ENCODE measurements at places on chromosomes 2 and 18. TPM values are rescaled to one million over a fixed set of nuclear protein-coding genes. Genes with fewer than 3 reads are reported as not detected.

SERPINB3 gene
- polyA plus RNA-seq = not detected

CCBE1 gene
- 44.9 TPM for polyA plus RNA-seq

- DNase-seq = no peak
These were observed 56.5 kb upstream of the ACVR1 start for GRCh38 chr2:157932480-157933159.

CCDC68 gene
- 11.2 TPM for polyA plus RNA-seq

ERMN gene
- 0.38 TPM for polyA plus RNA-seq

GRCh38 chr2:26757873-26758789, 6.0 kb upstream of the SLC35F6 start:
- DNase-seq = peak; percentile 60

DNA sequence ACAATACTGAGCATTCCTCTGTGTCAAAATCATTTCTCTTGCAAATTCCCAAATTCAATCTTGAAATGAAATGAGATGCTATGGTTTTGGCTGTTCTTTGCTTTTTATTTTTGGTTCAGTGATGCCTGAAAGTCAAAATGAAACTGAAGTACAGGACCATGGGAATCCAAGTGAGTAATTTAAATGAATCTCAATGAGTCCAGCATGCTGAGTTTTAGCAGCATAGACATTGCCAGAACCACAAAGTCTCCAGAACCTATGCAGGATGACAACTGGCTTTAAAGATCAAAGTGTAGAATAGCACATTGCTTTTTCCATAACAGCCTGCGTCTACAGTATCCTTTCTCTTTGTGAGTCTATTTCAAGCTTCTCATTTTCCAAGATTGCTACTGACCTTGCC, 1050.7 kb upstream of the PIK3C3 start:
- no peak for DNase-seq

GPR17 gene
- 0.18 TPM for polyA plus RNA-seq

ZSWIM2 gene
- polyA plus RNA-seq = not detected

DNA sequence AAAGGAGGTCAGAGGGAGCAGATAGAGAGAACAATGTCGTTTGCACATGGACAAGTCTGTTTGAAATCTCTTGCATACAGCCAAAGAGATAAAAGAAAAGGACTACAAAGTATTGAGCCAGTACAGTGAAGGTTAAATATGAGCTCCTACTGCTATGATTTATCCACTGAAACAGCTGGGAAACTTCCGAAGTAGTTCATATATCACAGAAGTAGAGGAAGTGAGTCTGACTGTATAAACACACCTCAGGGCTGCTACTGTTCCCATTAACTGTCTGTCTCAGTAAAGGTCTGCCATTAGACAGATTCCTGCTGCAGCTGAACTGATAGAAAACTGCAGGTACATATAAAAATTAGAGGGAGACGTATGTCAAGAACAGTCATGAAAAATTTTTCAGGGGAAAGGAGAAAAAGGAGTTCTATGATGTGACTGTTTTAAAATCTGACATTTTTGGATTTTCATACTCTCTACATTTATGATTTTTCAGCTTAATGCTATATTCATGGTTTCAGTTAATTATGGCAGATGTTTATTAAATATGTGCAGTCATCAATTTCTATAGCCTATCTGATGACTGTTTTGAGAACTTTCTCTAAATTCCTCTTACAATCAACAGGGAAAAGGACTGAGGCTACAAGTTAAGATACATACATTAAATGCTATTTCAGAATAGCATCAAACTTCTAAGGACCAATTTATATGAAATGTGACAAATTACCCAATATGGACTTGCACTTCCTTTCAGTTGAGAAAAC, 364.7 kb downstream of the ERBB4 start:
- DNase-seq = no peak

DNA sequence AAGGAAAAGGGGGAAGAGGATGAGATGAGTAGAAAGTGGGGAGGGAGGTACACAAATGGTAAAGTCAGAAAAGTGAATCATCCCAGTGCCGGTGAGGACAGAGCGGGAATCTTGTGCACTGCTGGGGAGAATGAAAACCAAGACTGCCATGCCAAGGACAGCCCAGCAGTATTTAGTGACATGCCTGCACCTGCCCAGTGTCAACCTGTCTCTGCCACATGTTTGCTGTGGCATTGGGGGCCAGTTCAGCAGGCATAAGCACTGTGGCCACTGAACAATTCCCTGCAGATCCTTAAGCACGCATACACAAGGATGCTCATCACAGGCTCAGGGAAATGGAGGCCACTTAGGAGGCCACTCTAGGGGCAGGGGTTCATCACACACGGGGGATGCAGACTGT, 5.2 kb upstream of the KCNK3 start:
- no peak for DNase-seq

DNA sequence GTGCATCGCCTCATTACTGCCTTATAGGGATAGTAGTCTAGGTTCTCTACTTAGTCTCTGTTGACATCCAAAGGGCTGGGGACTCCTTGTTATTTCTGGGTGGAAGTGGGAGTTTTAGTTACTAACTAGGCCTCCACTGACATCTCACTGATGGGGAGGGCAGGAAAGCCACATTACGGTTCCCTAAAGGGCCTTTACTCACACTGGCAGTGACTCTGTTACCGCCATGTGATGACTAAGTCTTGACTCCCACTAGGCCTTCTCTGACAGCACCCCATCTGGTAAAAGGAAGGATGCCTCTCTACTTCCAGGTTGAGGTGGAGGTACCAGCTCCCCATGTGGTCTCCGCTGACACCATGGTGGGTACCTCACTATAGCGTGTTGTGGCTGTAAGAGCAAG, 14.0 kb upstream of the BCL2L11 start:
- no peak for DNase-seq

GRCh38 chr18:79815657-79816056, 17.9 kb downstream of the KCNG2 start:
- no peak for DNase-seq

GRCh38 chr2:240591226-240591625, 4.7 kb downstream of the CAPN10 start:
- DNase-seq = no peak

- no peak for DNase-seq
These were observed 19.3 kb upstream of the HPCAL1 start for GRCh38 chr2:10283106-10284062.

- no peak for DNase-seq
These were observed 21.3 kb downstream of the LPIN1 start for GRCh38 chr2:11767779-11768178.

GRCh38 chr2:239305222-239305575, 95.6 kb downstream of the HDAC4 start:
- DNase-seq = peak; percentile 13

DNA sequence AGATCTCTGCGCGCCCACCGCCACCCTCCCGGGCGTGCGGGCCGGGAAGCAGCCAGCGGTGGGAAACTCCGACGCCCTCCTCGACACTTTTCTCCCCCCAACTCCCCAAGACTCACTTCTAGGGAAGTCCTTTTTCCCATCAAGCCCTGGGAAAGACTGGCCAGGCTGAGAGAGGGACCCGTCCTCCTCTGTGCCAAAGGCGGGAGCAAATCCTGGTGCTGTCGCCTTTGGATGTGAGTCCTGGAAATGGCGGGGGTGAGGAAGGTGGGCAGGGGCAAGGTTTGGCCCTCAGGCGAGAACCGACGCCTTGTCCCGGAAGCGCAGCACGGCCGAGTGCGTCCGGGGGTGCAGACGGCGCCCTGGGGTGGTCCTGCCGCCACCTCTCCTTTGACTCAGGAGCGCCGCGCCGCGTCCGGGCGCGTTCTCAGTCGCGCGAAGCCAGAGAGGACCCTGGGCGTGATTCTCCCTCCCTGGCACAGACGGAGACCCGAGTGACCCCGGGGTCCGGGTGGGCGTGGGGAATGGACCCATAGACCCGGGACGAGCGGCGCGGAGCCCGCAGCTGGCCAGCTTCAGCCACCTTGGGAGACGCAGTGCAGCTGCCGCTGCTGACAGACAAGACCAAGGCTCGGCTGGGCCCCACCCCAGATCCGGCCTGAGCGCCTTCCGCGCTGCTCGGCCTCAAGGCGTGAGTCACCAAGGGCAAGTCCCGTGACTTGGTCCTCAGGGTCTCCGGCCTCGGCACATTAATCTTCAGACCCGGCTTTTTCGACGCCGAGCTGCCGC, 3.5 kb upstream of the LBX2 start:
- DNase-seq = peak; percentile 67

SF3B1 gene
- polyA plus RNA-seq = 245 TPM

PLEKHB2 gene
- polyA plus RNA-seq = 53.2 TPM

GRCh38 chr2:36662638-36663037, 33.9 kb upstream of the VIT start:
- DNase-seq = no peak

MBP gene
- 21.6 TPM for polyA plus RNA-seq

GRCh38 chr2:128425731-128426620, 107.3 kb upstream of the HS6ST1 start:
- DNase-seq = no peak

DNA sequence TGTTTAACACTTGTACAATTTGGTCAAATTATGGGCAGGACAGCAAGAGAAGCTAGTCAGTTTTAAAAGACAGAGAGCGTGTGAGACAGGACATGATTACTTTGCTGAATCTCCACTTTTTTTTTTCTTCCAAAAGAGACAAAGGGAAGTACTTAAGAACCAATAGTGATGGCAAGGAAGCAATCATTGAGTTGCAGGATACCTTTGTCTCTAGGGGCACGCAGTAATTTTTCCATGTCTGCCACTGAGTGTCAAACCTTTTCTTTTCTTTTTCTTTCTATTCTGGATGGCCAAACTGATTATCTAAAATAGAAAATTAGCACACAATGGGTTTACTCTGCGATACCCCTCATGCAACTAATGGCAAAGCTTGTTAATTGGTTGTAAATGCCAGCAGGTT, 533.0 kb downstream of the PLCL1 start:
- no peak for DNase-seq

DNA sequence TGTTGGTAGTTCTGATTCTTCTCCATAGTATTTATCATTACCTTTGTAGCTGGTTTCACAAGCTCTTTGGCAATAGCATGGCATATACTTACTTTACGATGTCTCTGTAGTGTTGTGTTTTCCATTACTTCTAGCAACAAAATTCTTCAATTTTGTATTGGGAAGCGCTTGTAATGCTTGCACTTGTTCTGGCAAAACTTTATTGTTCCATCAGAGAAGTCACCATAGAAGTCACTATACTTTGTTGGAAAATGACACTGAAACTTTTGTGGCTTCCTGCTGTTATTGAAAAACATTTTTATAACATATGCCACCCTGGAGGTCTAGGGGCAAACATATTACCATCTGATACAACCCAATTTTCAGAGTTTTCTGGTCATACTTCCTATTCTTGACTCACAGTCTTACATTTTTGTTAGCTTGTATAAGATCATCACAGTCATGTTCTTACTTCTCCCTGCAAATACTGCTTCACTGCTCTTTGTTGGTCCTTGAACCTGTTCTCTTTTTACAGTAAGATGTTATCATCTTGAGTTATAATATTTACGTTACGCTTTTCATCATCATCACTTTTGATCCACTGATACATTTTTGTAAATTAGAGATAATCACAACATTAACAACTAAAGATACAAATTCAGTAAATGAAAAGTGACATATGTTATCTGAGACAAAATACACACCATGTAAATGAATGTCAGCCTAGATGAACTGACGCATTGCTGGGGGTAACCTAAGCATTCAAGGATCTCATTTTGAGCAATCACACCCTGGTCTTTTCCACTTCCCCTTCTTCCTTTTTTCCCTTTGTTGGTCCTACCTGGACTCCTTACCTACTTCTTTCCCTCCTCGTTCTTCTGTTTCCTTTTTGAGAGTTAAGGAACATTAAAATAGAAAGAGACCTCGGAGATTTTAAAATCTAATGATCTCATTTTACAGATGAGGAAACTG, 33.3 kb upstream of the CXCR4 start:
- no peak for DNase-seq

MBD1 gene
- polyA plus RNA-seq = 37.8 TPM

DNA sequence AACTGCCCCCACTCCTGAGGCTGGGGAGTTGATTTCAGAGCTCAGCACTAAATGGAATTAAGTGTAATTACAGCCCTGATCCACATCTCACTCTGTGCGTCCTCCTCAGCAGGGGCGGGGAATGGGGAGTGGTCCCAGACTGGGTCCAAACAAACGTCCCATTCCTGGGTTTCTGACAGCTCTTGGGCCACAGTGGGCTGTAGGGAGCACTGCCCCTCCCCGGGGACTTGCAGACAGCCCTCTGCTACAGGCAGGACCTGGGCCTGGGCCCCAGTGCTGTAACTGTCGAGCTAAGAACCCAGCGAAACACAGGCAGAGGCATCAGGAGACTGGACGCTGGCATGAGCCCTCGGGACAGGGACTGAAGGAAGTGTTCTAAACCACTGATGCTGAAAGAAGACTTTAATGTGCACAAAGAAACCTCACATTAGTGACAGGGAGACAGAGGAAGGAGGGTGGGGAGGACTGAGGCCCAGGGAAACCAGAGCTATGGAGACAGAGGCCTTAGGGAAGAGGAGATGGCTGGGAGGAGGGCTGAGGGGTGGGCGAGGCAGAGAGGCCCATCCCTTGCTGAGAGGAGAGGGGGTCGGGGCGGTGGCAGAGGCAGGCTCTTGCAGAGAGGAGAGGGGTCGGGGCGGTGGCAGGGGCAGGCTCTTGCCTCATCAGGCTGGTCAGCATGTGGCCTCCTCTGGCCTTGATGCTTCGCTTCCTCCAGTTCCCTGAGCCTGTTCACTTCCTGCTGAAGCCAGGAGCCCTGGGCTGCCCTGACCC, 5.8 kb upstream of the SEMA4C start:
- DNase-seq = no peak

DNA sequence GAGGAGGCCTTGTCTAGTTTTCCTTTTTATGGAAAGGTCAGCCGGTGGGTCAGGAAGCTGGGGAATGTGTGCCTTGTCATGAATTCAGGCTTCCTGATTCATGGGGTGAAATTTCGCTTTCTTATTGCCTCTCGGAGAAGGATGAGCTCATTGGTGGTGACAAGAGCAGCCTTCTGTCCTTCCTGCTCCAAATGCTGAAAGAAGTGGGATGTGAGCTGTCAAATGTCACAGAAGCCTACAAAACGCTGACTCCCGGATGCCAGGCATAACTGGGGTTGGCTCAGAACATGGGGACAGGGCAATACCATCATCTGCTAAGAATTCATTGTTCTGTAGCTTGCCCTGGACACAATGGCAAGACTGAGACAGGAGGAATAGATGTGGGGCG, 55.8 kb upstream of the FAM136A start:
- no peak for DNase-seq

GAL3ST2 gene
- 0.05 TPM for polyA plus RNA-seq

DNA sequence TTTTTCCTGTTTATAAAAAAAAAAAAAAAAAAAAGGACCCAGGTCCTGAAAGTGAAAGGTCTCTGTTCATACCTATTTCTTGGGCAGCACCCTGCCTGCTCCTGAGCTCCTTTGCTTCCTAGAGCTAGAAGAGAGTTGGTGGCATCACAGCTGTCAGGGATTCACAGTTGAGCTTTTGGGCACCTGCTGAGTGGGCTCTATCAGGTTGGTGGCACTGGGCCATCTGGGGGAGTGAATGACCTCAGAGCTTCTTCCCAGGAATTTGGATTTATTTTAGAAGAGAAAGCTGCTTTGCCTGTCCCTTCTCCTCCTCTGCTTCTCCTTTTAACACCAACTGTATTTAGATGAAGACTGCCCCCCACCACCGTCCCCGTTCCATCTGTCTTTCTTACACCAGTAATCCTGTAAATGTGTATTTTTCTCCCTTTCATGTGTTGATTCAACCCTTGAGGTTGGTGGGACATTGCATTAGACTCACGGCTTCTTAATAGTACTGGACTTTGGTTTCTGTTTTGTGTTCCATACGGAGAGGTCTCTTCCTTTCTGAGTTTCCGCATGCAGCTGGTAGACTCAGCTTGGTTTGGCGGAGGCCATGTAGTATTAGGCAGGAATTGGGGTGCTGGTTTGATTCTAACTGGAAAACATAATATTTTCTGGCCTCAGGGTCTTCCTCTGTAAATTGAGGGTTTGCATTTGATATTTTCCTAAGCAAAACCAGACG, 7.6 kb upstream of the MGAT5 start:
- peak; percentile 44 for DNase-seq
